SJCRH30 (cell line): ENCODE measurements at places on chromosomes 13 and 19.

- no peak for DNase-seq
Measured at GRCh38 chr19:1189419-1189818, 15.4 kb upstream of the SBNO2 start.

GRCh38 chr13:42392716-42393572, 121.0 kb downstream of the AKAP11 start:
- DNase-seq, result no peak

GRCh38 chr19:57719424-57719823, 8.0 kb downstream of the ZNF671 start:
- no peak for DNase-seq

DNA sequence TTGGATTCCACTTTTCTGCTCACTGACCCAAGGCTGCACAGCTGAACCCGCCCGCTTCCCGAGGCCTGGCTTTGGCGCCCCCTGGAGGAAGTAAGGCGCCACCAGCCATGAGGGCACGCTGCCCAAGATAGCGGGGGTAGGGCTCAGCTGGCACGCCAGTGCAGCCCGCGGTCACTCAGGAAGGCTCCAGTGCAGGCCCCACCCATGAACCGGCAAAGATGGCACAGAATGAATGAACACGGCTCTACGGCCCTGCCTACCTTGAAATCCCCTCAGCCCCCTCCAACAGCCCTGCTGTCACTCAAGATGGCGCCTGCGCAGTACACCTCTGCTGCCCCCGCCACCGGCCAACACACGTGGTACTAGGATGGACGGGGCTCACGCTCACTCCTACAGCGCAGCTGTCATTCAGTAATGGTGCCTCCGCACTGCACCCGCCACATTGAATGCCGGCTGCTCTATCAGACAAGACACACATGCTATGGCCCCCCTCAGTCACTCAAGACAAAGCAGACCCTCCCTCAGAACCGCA, 3.0 kb downstream of the PEG3 start:
- DNase-seq, result peak; percentile 77

DNA sequence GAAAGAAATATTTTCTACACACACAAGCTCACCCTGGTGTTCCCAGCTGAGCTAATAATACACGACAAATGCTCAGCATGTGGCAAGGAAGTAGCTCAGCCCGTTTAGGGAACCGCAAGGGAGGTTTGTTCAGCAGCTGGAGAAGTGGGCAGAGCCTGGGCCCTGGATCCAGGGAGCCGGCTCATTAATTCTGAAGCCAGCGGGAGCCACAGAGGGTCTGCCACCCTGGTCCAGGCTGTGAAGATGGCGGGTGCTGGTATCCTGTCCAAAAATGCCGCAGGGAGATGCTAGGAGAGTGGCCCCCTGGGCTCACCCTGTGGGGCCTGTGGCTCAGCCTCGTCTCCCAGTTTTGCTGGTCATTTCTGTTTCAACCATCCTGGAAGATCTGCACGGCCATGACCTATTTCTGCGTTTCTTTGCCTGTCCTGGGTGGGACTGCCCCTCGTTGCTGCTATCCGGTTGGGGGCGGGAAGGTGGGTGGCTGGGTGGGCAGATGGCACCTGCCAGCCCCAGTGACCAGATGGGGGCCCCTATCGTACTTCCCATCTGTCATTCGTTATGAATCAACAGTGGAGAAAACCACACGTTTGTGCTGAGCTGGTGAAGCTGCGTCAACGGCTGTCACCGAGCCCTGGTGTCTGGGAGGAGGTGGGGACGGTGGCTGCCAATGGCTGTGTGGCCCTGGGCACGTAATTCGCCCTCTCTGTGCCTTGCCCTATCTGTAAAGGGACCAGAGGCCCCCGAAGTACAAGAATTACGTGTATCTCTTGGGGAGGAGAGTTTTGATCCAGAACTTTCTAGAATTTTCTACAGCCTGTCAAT, 2.7 kb upstream of the GNA15 start:
- peak; percentile 69 for DNase-seq

DNA sequence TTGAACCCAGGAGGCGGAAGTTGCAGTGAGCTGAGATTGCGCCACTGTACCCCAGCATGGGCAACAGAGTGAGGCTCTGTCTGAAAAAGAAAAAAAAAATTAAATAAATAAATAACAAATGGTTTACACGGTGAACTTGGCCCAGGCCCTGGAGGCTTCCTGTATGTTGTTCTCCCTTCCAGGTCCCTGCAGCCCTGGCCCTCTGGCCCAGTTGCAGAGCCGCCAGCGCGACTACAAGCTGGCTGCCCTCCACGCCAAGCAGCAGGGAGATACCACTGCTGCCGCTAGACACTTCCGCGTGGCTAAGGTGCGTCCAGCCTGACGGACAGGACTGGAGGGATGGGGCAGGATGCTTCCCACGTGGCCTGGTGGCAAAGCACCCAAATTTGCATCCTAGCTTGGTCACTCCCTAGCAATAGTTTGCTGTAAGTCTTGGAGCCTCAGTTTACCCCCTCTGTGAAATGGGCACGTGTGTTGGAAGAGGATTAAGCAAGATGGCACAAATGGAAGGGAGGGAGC, 11.9 kb downstream of the CC2D1A start:
- no peak for DNase-seq

GRCh38 chr19:55820037-55820436, 11.8 kb downstream of the NLRP11 start:
- no peak for DNase-seq

- DNase-seq, result no peak
Measured at GRCh38 chr13:114124921-114125320, 7.5 kb downstream of the RASA3 start.

DNA sequence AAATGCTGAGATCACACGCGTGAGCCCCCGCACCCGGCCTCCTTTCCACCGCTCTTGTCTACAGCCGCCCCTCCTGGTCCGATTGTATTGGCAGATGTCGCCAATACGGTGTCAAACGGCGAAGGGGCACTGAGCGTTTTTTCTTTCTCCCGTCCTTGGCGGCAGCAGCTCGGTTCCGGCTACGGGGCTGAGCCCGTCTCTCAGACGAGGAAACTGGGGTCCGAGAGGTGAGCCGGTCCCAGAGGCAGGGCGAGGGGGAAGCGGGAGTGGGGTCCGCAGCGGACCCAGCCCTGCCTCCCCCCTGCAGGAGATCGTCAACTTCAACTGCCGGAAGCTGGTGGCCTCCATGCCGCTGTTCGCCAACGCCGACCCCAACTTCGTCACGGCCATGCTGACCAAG, 20.4 kb downstream of the POLRMT start:
- no peak for DNase-seq

GRCh38 chr13:110524541-110525257, 36.8 kb downstream of the RAB20 start:
- DNase-seq, result no peak

GRCh38 chr13:99371956-99372355, 64.8 kb upstream of the GPR183 start:
- DNase-seq, result no peak

DNA sequence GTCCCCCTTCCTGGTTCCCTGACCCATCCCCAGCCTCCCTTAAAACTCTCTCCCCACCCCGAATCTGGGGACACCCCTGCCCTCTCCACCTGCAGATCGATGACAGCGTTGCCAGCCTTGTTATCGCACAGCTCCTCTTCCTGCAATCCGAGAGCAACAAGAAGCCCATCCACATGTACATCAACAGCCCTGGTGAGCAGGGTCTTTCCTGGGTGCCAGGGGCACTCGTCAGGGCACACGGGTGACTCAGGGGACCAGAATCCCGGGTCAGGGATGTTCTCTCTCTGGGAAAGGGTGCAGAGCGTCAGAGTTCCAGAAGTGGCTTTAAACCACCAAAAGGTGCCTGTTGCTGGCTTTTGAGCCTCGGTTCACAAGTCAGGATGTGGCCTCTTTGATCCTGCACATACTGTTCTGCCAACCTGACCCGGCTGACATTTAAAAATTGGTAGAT, 1.0 kb downstream of the CLPP start:
- DNase-seq, result no peak

DNA sequence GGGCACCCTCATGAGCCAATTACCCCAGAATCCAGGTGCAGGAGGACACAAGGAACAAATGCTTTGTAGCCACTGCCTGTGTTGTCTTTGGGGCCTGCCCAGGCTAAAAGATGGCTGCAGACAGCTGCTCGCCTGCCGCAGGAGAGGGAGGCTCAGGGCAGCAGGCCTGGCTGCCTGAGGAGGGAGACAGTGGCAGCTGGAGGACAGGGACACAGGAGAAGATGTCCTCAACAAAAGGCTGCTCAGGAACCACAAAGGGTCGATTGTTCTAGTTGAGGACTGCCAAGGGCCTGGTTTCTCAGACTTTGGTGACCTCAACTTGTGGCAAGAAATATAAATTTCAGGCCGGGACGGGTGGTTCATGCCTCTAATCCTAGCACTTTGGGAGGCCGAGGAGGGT, 7.6 kb downstream of the SIRT2 start:
- peak; percentile 98 for DNase-seq

GRCh38 chr13:20528452-20528851, 2.8 kb upstream of the CRYL1 start:
- no peak for DNase-seq

DNA sequence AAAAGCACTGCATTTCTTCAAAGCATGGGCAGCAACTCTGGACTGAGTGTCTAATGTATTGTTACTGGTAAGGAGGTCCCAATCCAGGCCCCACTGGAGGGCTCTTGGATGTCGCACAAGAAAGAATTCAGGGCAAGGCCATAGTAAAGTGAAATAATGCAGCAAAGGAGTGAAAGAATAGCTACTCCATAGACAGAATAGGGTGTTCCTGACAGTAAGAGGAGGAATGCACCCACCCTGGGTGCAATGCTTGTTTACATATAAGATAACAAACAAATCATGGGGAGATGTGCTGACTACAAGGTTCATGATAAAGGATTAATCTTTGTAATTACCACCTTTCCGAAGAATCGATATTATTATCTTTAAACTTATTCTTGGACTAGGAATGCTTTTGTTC, 58.8 kb upstream of the ABCC4 start:
- no peak for DNase-seq

GRCh38 chr13:23695711-23696464, 125.7 kb downstream of the TNFRSF19 start:
- DNase-seq, result peak; percentile 71

DNA sequence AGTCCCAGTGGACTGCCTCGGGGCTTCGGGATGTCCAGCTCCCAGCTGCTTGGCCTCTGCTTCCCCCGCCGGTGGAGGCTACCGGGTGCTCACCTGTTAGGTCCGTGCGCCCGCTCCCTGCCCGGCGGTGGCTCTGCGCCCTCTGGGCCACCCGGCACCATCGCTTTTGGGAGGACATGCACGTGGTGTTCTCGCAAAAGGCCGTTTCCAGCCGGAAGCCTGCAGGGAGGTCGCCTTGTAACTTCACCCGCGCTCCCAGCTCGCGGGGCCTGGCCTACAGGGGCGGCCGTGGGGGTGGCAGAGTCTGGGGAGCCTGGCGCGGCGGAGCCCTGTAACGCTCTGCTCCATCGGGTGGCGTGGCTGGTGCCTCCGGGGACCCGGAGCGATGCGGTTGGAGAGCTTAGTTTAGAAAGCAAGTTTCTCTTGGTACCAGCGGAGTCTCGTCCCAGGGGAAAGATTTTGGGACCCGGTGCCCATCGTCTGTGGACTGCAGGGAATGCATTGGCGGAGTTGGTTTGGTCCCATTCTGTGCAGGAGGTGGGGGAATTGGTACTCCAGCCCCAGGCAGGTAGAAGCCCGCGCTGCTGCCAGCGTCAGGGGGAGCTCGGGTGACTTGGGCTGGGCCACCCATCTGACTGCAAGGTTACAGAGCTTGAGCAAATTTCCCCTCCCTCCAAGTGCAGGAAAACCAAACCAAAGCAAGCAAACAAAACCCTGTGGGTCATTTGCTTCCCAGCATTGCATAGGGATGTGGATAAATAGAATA, 673 bp downstream of the SPATA13 start:
- DNase-seq, result peak; percentile 62

DNA sequence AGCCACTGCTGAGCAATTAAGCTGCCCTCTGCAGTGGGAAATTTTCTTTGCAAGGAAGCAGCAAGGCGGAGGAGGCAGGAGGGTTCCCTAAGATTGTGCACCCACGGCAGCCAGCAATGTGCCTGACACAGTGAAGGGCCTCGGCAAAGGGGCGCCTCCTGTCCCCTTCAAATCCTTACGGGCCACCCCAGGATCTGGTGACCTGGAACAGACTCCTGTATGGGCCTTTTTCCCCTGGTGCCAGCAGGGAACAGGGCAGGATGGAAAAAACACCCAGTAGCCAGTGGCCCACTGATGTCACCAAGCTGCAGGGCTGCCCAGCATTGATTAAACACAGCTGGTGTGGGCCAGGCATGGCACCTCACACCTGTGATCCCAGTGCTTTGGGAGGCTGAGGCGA, 86.7 kb downstream of the GNG7 start:
- no peak for DNase-seq

- no peak for DNase-seq
Measured at GRCh38 chr19:46787040-46787330, 1.4 kb downstream of the SLC1A5 start.

- DNase-seq, result no peak
Measured at GRCh38 chr13:70923863-70924752, 815.9 kb upstream of the KLHL1 start.
